Kidney tubule cell (primary cell): ENCODE measurements at places on chromosomes 1 and 21.

GRCh38 chr1:2105781-2106524 is 55.7 kb downstream of the PRKCZ start:
- DNase-seq: no peak

DNA sequence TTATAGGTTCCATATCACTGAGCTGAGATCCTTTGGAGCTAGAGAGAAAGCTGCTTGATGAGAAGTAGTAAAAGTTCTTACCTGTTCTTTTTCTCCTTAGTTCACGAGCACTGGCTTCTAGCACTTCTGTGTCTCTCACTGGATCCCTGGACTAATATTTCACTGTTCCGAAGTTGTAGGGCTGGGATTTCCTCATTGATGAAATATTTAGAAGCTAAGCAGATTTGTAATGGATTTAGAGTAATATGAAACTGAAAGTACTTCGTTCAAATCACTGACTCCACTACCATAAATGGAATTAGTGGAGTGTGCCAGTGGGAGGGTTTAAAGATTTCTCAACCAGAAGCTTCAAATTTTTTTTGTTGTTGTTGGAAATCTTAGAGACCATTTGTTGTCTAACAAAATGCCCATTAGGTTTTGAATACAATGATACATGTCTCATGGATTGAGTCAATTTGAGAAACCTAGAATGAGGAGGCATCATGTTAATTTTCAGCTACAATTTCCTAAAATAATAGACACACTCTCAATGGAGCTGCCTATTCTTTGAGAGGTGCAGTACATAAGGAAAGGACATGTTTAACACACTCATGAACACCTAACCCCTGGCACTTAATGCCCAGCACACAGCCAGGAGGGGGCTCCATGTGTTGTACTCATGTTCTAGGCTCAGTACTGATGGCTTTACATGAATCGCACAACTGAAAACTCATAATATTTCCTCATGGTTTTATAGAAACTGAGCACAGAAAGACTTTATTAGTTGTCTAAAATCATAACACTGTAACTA is at the start of gene GBP1:
GBP1 (minus strand) TSS at position 130 of the 790 bp plus-strand sequence. CDS start 1,974 bp downstream, outside the sequence.
- peak; percentile 85 for DNase-seq

DNA sequence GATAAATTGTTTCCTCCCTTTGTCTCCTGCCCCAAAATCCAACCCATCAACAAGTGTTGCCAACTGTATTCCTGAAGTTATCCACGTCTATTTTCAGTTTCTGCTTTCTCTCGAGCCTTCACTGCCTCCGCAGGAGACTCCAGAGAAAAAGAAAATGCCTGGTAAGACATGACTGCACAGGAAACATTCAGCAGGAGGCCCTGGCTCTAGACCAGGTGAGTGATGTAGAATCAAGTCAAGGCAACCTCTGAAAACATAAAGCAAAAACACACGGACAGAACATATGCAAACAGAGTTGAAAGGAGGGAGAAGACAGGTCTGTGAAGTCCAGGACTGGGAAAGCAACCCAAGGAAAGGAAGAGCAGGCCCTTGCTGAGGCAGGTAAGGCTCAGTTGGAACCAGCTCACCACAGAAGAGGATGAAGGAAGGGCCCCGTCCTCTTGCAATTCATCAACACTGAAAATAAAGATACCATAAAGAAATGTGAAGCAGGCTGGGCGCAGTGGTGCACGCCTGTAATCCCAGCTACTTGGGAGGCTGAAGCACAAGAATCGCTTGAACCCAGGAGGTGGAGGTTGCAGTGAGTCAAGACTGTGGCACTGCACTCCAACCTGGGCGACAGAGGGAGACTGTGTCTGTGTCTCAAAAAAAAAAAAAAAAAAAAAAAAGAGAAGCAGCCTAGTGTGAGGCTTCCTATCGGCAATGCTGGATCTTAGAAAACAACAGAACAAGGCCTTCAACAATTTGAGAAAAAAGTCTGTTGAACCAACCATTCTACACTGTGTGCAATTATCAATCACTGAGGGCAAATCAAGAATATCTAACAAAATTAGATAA is 8.8 kb downstream of the NOL9 start:
- peak; percentile 37 for DNase-seq

- peak; percentile 87 for DNase-seq
Observed at GRCh38 chr1:183209533-183210158, 23.6 kb downstream of the LAMC2 start.

DNA sequence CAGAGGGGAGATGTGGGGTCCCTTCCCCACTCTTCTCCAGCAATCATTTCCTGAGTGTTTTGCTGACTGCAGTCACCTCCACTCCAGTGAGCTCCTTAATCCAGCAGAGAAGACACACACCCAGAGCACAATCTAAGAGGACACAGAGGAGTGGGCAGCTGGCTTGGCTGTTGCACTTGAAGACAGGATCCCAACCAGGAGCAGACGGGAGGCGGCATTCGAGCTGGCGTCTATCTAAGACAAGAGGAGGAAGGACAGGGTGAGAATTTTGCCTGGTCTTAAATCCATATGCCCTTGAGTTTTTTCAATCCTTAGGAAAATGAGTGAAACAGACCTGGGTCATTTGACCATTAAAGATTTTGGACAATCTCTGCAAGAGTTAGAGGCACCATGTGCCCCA is 56.1 kb upstream of the SIM2 start:
- DNase-seq: no peak

- DNase-seq: peak; percentile 89
Observed at GRCh38 chr1:31798433-31799195, 17.2 kb downstream of the SPOCD1 start.

DNA sequence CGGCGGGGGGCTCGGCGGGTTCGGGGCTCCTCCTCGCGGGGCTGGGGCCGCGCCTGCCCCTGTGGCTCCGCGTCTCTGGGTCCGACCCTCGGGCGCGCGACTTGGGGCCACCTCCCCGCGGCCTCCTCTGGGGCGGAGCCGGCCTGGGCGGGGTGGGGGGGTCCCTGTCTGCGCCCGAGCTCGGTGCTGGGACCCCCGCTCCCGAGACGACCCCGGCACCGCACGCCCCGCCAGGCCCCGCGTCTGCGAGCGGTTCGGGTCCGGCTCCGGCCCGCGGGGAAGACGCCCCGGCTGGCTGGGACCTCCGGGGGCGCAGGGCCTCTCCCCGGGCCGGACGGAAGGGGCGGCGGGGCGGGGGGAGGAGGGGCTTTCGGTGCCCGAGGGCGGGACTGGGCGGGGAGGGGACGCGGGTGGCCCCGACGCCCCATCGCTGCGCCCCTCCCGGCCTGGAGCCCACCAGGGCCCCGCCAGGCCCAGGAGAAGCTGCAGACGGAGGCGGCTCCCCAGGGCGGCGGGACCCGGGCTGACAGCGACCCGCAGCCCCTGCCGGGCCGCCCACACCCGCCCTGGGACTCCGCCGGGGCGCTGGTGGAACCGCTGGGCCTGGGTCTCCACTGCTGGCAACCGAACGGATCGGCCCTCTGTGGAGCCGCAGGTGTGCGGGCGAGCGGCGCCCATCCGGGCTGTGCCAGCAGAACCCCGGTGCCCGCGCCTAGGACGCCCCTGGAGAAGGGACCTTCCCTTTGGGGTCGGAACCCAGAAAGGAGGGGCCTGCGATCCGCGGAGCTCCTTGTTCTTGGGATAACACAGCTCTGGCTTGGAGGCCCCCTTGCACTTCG is 610 bp downstream of the COL6A2 start:
- DNase-seq: no peak

DNA sequence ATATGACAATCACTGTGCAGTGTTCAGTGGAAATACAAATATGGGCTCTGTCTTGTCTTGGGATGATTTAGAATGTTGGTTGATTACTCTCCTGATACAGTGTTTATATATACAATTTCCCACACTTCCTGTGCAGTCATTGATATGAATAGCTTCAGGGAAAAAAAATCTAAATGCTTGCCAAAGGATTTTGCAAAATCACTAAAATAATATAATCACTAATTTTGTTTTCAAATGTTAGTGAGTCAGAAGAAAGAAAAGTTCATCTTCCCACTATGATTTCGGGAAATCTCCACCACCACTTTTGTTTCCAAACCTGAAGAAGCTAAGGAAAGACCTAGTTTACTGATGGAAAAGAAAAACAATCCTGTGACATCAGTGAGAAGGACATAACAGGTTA is 32.1 kb upstream of the CHRM3 start:
- DNase-seq: no peak

DNA sequence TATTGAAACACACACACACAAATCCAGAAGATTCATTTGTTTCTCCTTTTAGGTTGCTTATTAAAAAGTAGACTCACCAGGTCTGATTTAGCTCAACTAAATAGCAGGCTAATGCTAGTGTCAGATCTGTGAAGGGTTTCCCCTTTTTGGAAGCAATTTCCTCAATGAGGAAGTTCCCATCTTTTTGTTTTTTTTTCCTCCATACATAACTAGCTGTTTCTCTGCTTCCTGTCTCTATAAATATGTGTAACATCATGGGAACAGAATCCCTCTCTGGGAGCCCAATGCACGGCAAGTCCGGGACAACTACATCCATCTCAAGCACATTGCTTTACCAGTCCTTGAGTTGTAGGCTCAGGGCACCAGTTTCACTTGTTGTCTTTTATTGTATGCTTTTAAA is 1421.1 kb downstream of the PLA2G4A start:
- DNase-seq: no peak

GRCh38 chr1:219276049-219276738 is 102.5 kb downstream of the LYPLAL1 start:
- no peak for DNase-seq

GRCh38 chr1:226268421-226269124 is 40.4 kb downstream of the LIN9 start:
- DNase-seq: peak; percentile 51

GRCh38 chr1:59427155-59427554 is 130.3 kb downstream of the FGGY start:
- peak; percentile 97 for DNase-seq

GRCh38 chr1:67560580-67561255 is 124.3 kb upstream of the GADD45A start:
- DNase-seq: no peak

- peak; percentile 16 for DNase-seq
Observed at GRCh38 chr1:178821134-178821866, 49.6 kb downstream of the ANGPTL1 start.

DNA sequence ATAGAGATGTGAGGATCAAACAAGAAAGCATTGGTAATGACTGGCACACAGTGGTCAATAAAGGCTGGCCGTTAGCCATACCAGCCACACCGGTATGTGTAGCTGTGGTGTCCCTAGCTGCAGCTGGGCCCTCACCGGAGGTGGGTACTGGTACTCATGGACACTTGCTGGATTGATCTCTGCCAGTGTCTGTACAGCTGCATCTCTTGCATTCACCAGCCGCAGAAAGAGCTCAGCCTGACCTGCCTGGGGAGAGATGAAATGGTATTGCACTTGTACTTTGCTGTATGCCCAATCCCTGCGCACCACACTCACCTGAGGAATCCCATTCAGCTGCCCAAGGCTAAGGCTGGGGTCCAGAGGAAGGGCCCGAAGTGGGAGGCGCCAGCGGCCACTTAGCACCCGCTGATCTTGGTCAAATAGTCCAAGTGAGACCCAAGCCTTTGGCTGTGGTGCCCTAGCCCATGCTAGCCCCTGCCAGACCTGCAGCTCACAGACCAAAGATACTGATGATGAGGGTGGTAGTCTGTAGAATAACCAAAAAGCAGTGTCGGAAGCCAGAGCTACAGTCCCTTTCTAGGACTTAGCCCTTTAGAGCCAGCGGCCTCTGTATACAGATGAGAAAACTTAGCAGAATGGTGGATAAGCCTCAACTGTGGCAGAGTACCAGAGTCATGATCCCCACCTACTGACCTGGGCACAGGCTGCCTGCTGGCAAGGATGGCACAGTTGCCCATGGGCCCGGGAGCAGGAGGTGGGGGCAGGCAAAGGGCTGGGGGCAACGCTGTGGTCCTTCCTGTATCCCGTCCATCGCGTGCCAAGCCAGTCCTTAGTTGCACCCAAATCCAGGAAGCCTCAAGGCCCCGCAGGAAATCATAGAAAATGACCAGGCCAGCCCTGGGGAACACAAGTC is 3.0 kb downstream of the CCDC17 start:
- DNase-seq: no peak

DNA sequence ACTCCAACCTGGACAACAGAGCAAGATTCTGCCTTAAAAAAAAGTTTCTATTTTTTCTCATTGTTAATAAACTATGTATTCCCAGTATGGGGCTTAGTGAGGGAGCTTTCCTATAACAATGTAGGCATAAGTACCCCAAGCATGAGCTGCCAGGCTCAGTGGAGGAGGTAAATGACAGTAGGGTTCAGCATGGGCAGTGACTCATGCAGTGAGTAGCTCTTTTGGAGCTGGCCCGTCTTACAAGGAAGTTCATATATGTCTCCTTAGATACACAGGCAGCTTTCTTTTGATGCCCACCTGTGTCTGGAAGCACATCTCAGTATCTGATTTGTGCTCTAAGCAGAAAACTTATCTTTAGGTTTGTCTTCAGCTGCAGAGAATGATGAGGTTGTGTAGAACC is 57.9 kb downstream of the ZNF678 start:
- DNase-seq: peak; percentile 55

DNA sequence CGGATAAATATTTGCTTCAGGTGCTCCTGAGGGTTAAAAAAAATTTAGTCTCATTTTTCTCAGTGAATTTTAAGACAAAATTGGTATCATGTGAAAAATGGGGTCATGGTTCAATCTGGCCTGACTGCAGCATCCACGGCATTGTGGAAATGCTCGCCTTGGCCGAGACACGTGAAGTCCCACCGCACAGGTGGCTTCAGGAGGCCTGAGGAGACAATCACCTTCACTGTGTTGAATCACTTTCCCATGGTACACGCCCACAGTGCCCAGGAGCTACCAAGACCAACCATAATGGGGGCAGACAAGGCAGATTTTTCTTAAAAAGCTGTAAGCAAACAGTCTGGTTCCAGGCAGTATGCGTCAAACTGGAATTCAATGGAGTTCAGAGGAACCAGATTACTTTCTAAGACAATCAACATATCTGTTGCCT is 11.0 kb upstream of the CPLANE2 start:
- no peak for DNase-seq
